ENCODE measurements at places on chromosomes 7 and 10.

DNA sequence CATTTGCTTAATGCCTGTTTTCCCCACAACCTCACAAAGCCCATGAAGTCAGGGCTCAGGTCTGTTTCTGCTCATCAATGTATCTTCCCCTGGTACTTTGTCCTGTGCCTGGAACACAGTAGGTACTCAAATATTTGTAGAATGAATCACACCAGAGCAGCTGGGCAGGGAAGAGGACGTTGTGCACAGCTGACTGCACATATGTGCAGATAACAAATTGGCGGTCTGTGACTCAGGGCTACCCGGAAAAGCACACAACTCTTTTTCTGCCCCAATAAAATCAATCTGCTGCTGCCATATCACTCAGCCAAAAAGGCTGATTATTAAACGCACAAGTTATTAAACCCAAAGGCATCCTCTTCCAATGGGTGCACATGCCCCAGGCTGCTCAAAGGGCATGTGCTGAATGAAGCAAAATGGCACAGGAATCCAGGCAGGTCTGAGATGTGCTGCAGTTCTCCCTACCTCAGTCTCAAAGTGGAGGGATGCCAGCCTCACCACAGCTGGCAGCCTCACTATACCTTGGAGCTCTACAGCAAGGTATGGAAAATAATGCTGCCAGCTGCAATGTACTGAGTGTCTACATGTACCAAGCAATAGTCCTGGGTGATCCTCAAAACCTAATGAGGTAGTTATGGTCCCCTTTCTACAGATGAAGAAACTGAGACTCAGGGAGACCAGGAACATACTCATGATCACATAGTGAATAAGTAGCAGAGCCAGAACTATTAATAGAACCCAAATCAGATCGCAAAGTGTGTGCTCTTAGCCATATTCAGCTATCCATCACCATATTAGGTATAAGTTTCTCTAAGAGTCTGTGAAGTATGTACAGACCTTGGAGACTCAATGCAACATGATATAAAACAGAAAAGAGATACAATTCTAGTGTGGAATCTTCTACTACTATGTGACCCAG lies 43.4 kb downstream of the SORBS1 start:
- no peak for DNase-seq

GRCh38 chr7:41886901-41887311 lies 184.0 kb upstream of the INHBA start:
- DNase-seq = no peak

GRCh38 chr10:69740126-69740525 lies 61.6 kb upstream of the COL13A1 start:
- no peak for DNase-seq

GRCh38 chr7:356087-356486 lies 66.1 kb downstream of the FOXL3 start:
- DNase-seq = no peak

- no peak for DNase-seq
These were observed 187.7 kb upstream of the KLF6 start for GRCh38 chr10:3972460-3973301.

- DNase-seq = no peak
These were observed 237.1 kb upstream of the SHH start for GRCh38 chr7:156049366-156049765.

- no peak for DNase-seq
These were observed 81.9 kb downstream of the BMPER start for GRCh38 chr7:33986951-33987947.

DNA sequence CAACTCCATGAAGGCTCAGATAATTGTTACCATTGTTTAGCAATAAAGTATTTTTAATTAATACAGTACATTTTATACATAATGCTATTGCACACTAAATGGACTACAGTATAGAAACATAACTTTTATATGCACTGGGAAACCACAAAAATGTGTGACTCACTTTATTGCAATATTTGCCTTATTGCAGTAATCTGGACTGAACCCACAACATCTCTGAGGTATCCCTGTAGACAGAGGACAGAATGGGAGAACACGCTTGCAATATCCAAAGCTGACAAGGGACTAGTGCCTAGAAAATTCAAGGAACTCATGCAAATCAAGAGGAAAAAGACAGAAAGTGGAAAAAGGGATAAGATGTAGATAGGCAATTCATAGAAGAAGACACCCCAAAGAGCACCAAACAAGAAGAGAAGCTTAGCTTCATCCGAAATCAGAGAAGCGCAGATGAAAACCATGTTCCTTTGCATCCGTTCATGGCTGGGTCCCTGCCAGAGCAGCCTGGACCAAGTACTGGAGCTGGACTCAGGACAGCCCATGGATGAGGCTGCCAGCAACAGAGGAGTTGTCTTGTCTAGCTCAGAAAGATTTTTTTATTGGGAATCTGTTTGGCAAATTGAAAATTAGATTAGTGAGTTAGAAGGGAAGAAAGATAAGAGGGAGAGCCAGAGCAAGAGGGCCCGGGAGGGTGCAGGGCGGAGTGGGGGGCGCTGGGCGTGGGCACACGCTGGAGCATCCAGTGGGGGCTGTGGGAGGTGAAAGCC lies 16.0 kb upstream of the GALNTL5 start:
- DNase-seq = no peak

- DNase-seq = no peak
These were observed 1.0 kb upstream of the HOXA11 start for GRCh38 chr7:27185854-27186667.

DNA sequence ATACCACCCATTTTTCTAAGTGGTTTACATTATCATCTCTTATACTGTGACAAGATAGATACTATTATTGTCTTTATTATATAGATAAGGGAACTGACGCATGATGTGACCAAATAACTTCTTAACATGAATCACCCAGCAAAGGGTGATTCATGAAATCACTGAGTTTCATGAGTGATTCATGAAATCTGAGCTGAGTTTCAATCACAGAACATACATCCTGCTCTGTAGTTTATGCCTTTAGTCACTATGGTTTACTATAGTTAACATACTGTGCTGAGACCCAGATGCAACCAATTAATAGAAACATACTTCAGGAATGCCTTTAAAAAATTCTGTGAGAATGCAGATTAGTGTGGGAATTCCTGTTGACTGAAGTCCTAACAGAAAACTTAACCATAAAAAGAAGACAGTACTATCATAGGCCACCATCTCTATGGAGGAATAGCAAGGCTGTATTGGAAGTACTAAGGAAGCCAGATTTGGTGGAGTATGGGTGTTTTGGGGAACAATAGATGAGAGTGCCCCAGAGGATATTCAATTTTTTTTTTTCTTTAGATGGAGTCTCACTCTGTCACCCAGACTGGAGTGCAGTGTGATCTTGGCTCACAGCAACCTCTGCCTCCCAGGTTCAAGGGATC lies 43.1 kb upstream of the SEMA3A start:
- DNase-seq = no peak

DNA sequence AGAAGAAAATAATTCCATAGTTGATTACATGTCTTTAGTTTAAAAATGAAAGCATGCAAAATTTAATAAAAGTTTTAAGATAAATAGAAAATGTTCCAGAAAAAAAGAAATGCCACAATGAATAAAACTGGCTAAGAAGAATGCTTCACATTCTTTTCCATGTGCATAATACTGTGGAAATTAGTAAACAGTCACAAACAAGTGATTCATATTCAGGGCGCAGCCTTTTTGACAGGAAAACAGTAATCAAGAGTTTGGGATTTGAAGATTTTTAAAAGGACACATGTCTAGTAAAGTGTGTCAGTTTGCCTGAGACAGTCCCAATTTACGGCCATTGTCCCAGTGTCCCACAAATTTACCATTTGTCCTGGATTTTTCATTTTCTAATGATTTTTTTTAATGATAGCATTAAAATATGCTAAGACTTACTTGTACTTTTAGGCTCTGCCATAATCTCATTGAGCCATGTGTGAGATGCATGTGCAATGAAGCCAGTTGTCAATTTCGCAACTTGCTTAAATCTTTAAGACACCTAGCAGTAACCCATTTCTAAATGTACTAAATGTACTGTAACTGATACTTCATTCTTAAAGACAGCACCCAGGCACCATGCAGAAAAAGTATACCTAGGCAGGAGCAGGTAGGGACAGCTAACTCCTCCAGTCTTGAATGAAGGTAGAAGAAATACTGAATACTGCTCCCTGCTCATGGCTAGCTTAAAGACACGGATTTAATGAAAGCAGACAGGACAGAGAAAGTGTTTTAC lies 46.9 kb downstream of the ZNF438 start:
- no peak for DNase-seq

DNA sequence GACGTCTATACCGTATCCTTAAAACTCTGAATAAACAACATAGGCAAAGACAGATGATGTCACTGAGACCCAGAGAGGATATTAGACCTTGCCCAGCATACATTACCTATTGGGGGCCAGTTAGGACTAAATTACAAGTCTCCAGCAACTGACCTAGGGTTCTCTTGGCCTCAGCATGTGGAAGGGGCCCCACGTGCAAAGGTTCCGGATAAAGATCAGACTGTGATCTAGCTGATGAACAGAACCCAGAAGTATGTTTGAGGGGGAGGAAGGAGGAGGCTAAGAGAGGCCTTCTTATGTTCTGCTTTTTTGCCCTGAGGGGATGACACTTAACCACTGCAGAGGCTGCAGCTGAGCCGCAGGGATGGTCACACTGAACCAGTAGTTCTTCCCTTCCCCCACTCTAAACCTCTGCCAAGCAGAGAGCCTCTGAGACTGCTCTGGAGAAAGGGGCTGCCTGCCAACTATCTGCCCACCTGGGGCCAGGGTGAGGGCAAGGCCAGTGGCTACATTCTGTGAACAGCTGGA lies 24.0 kb upstream of the KMT2C start:
- DNase-seq = no peak

DNA sequence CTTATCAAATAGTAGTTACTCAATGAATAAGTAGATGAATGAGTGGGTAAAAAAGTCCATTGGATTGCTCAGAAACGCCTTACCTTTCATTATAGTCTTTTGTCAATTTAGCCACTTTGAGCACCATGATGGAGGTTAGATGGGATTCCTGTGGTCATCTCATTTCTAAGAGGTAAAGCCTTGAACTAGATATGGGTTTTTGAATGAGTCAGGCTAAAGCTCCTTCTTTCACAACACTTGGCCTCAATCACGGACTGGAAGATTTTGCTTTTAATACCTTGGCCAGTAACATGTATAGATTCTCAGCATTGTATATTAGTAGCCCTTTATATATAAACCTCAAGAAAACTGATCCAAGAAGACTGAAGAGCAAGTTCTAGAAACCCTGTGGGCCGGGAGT lies 99.7 kb upstream of the CCDC6 start:
- DNase-seq = no peak

DNA sequence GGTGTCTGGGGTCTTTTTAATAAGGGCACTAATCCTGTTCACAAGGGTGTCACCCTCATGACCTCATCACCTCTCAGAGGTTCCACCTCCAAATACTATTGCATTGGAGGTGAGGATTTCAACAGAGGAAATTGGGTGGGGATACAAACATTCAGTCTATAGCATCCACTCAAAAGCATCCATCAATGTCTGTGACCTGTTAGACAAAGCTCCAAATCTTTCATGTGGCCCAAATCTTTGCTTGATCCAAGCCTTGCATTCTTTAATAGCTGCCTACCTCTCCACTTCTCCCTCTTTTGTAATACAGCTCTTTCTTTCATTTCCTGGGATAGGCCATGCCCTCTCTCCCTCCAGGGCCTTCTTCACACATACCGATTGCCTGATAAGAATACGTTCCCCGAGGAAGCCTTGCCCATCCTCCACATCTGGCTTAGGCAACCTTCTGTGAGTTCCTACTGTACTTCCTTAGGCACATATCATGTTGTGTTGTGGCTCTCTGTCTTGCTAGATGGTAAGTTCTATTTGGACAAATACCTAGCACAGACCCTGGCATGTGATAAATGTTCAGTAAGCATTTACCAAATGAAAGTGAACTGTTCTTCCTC lies 66.1 kb downstream of the CREM start:
- no peak for DNase-seq

DNA sequence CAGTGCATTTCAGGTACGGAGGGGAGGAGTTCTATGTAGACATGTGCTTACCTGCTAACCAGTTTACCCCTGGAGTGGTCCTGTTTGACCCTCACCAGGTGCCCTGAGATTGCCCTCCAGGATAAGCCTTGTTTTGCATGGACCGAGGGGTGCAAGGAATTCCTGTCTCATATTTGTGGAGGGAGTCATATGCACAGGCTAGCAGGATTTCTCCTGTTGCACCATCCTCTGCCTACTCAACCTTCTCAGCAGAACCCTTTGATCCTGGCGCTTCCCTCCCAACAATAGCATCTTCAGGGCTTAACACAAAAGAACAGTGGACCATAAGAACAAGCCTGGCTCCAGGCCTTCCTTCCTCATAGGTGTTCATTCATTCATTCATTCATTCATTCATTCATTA lies 7.2 kb downstream of the TRPV6 start:
- DNase-seq = no peak

DNA sequence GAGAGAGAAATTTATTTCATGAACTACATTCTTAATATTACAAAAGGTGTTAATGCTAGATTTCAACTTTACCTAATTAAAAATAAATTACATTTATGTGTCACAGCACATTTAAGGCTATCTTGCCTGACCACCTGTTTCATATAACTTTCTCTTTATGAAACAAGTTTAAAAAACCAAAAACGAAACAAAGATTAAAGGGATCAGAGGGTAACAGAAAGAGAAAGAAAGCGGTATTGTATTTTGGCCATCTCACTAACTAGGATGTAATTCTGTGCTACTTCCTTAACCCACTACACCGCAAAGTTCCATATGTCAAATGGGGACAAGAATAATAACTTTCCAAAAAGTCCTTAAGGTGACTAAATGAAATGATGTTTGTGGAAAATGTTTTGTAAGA lies 6.3 kb upstream of the RHOBTB1 start:
- no peak for DNase-seq

GRCh38 chr10:111084366-111085255 lies 7.8 kb downstream of the ADRA2A start:
- DNase-seq = no peak

DNA sequence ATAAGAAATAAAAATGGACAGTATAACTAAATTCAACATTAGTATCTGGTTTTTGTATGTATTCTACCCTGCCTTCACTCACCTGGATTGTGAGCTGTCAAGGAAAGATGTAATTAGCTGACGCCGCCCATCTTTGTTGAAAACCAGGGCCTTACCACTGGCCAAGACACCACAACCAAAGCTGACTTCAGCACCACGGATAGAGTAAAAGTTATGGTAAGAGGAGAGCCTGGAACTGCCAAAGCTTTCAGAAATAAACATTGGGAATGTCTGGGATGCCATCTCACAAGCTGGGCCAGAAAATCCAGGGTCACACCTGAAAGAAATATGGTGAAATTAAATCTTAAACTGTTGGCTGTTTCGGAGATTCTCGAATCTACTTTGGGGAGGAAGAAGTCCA lies 190.1 kb upstream of the SLC26A5 start:
- no peak for DNase-seq

GRCh38 chr7:1897076-1897860 lies 227.2 kb downstream of the ELFN1 start:
- no peak for DNase-seq

GRCh38 chr10:22713853-22714478 lies 412 bp downstream of the PIP4K2A start:
- peak; percentile 22 for DNase-seq
